ENCODE measurements at places on chromosomes 16 and 17. TPM values are rescaled to one million over a fixed set of nuclear protein-coding genes. Genes with fewer than 3 reads are reported as not detected.

DNA sequence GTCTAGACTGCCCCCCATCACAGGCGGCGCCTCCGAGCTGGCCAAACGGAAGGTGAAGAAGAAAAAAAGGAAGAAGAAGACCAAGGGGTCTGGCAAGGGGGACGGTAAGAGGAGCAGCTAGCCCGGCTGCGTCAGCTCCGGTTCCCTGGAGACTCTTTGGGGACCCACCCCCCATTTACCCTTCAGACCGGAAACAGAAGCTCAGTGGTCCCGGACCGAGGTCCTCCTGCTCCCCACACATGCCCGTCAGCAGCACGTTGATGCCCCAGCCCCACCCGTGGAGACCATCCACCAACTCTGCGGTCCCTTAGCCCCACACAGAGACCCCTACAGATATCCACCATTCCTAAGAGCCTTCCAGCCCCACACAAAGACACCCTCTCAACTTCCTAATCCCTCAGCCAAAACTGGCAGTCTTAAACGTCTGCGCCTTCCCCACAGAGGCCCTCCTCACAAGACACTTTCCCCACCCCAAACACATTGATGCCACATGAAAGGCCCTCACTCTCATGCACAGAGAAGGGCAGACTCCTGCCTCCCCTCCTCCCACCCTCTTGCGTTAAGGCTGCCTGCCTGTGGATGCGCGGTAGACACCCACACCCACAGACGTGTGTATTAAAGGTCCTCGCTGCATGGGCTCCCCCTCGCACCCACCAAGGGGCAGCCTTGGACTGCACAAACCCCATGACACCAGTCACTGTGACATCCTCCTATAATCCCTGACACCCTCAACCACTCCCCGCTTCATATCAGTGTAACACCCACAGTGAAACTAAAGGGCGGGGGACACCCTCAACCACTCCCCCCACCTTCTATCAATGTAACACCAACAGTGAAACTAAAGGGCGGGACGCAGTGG is 58.2 kb upstream of the RPH3AL start:
- DNase-seq = no peak

GRCh38 chr17:45319239-45319703 is 2.5 kb upstream of the MAP3K14 start:
- peak; percentile 59 for DNase-seq

CLEC18A gene
- 4.2 TPM for total RNA-seq

OR1D5 gene
- total RNA-seq = not detected

All from colonic mucosa (tissue), 4 donors.